Kidney epithelial cell (primary cell): ENCODE measurements at places on chromosomes 2 and 18.

GRCh38 chr2:212032536-212033219 is 505.9 kb downstream of the ERBB4 start:
- DNase-seq, result no peak

GRCh38 chr2:214865400-214865799 is 55.9 kb upstream of the BARD1 start:
- DNase-seq, result no peak

GRCh38 chr2:209642146-209642820 is 129.3 kb upstream of the UNC80 start:
- DNase-seq, result no peak

- no peak for DNase-seq
Observed at GRCh38 chr2:216992056-216992675, 132.3 kb upstream of the TNP1 start.
